GM23338 (cell line): ENCODE measurements at places on chromosomes 3 and 15. TPM values are rescaled to one million over a fixed set of nuclear protein-coding genes. Genes with fewer than 3 reads are reported as not detected.
A peak's percentile ranks its signal among the peaks of the same experiment; 100 is the strongest.

- no peak for DNase-seq
- H3K4me3 ChIP-seq: no peak overlapping the region
- H3K4me1 ChIP-seq: peaks cover 56% of the 10 kb centered on the region
- H3K36me3 ChIP-seq: no peaks in the 10 kb centered on the region
- H3K27ac ChIP-seq: no peak overlapping the region
Measured at GRCh38 chr15:73924171-73924921, 1.9 kb upstream of the LOXL1 start.

- no peak for DNase-seq
- H3K27ac ChIP-seq: no peak overlapping the region
- H3K4me1 ChIP-seq: no peaks in the 10 kb centered on the region
- H3K27me3 ChIP-seq: no peaks in the 10 kb centered on the region
Measured at GRCh38 chr3:10889206-10889960, 73.4 kb downstream of the SLC6A11 start.

- no peaks in the 10 kb centered on the region for H3K36me3 ChIP-seq
- H3K4me3 ChIP-seq: no peak overlapping the region
- peaks cover 4% of the 10 kb centered on the region; the same call in 1 of the 2 replicates for H3K4me1 ChIP-seq
- no peaks in the 10 kb centered on the region for H3K27me3 ChIP-seq
Measured at GRCh38 chr3:17357035-17357710, 385.3 kb downstream of the TBC1D5 start.

GRCh38 chr3:151796105-151796680, 17.7 kb upstream of the AADAC start:
- no peaks in the 10 kb centered on the region for H3K4me1 ChIP-seq
- H3K27ac ChIP-seq: no peak overlapping the region
- no peaks in the 10 kb centered on the region for H3K36me3 ChIP-seq
- no peaks in the 10 kb centered on the region for H3K27me3 ChIP-seq
- DNase-seq: no peak

GRCh38 chr3:71955240-71956068, 170.5 kb upstream of the PROK2 start:
- DNase-seq: peak; percentile 84
- no peak overlapping the region for H3K4me3 ChIP-seq
- no peaks in the 10 kb centered on the region for H3K27me3 ChIP-seq
- no peak overlapping the region for H3K27ac ChIP-seq
- peaks cover 14% of the 10 kb centered on the region for H3K4me1 ChIP-seq

DNA sequence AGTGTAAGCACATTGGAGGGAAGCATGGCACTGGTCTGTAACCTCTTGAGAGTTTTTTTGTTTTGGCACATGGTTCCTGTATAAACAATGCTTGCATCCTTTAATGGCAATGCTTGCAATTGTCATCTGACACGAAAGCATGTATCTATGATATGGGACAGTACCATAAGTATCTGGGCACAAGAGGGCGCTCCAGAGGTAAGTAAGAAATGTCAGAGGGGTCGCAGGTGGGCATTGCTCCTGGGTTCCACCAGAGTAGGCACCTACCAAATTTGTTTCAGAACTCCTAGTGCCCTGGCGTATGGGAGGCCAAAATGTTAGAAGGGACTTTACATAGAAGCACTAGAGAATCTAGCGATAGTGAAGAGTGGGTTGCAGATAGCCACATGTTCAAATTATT, 58.7 kb upstream of the BCHE start:
- peaks cover 22% of the 10 kb centered on the region; the same call in 1 of the 2 replicates for H3K4me1 ChIP-seq
- H3K4me3 ChIP-seq: no peak overlapping the region
- H3K36me3 ChIP-seq: no peaks in the 10 kb centered on the region
- H3K27me3 ChIP-seq: no peaks in the 10 kb centered on the region

DNA sequence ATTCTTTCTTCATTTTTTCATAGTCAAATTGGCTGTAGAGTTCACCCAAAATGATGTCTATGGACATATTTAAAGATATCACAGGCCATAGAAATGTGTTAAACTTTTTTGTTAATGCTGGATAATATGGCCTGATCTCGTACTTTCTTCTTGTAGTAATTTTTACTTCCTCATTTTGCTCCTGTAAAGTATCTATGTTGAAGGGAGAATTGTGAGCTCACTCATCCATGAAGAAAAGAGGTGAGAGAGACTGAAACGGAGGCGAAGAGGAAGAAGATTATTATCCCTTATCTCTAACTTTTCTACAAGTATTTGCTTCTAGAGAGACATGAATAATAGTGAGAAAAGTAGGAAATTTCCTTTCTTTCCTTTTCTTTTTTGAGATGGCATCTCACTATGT, 613.8 kb upstream of the TBL1XR1 start:
- H3K36me3 ChIP-seq: no peaks in the 10 kb centered on the region
- no peaks in the 10 kb centered on the region for H3K27me3 ChIP-seq

- H3K27me3 ChIP-seq: no peaks in the 10 kb centered on the region
- H3K4me1 ChIP-seq: peaks cover 13% of the 10 kb centered on the region
- no peak overlapping the region for H3K27ac ChIP-seq
- H3K36me3 ChIP-seq: no peaks in the 10 kb centered on the region
Measured at GRCh38 chr15:55343168-55343567, 24.1 kb downstream of the PIGB start.

DNA sequence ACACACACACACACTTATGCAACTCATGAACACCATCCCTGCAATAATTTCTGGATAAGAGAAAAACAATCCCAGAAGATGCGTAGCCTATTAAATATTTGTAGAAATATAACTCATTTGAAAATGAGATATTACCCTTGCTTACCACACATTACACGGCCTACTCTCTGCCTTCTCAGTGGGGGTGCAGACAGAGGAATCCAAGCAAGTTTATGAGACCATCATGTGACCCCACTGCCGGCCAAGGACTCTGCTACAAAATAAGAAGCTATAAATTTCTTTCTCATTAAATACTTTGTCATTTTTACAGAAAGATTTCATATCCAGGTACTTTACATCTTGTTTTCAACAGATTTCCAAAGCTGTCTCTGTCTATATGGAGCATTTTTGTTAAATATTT, 286.3 kb downstream of the ZNF385D start:
- H3K27ac ChIP-seq: no peak overlapping the region
- no peaks in the 10 kb centered on the region for H3K4me1 ChIP-seq
- no peaks in the 10 kb centered on the region for H3K27me3 ChIP-seq
- no peak overlapping the region for H3K4me3 ChIP-seq
- H3K36me3 ChIP-seq: no peaks in the 10 kb centered on the region
- DNase-seq: no peak

DNA sequence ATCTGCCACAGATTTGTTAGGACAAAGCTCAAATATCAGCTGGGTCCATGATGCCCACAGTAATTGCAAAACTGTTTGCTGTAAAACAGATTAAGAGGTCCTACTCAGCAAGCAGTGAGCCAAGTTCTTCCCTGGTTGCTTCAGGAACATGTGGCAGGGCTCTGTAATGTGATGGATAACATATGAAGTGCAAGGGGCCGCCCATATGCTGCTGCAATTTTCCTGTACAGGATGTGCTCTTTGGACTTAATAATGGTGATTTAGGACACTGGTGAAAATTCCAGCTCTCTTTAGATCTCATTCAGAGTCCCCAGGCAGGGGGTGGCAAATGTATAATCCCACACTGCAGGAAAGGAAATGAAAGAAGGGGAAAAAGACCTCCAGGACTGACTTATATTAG, 289.4 kb downstream of the LSAMP start:
- H3K36me3 ChIP-seq: no peaks in the 10 kb centered on the region
- no peak for DNase-seq
- no peaks in the 10 kb centered on the region for H3K27me3 ChIP-seq
- H3K27ac ChIP-seq: no peak overlapping the region

GRCh38 chr15:27486683-27487647, 516.0 kb downstream of the GABRG3 start:
- no peaks in the 10 kb centered on the region for H3K27me3 ChIP-seq
- no peak overlapping the region for H3K4me3 ChIP-seq
- H3K4me1 ChIP-seq: peaks cover 26% of the 10 kb centered on the region
- no peak for DNase-seq
- H3K36me3 ChIP-seq: no peaks in the 10 kb centered on the region

DNA sequence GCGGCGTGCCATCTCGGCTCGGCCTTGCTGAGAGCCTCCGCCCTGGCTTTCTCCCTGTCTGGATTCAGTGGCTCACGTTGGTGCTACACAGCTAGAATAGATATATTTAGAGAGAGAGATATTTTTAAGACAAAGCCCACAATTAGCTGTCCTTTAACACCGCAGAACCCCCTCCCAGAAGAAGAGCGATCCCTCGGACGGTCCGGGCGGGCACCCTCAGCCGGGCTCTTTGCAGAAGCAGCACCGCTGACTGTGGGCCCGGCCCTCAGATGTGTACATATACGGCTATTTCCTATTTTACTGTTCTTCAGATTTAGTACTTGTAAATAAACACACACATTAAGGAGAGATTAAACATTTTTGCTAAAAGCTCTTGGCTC, 54.1 kb downstream of the PLXNA1 start:
- no peak for DNase-seq
- no peak overlapping the region for H3K4me3 ChIP-seq
- no peak overlapping the region for H3K27ac ChIP-seq
- H3K4me1 ChIP-seq: no peaks in the 10 kb centered on the region
- H3K27me3 ChIP-seq: no peaks in the 10 kb centered on the region

- no peaks in the 10 kb centered on the region for H3K27me3 ChIP-seq
- DNase-seq: no peak
- H3K4me3 ChIP-seq: no peak overlapping the region
- H3K36me3 ChIP-seq: no peaks in the 10 kb centered on the region
- no peaks in the 10 kb centered on the region for H3K4me1 ChIP-seq
Measured at GRCh38 chr15:69668039-69668705, 215.6 kb downstream of the RPLP1 start.

DNA sequence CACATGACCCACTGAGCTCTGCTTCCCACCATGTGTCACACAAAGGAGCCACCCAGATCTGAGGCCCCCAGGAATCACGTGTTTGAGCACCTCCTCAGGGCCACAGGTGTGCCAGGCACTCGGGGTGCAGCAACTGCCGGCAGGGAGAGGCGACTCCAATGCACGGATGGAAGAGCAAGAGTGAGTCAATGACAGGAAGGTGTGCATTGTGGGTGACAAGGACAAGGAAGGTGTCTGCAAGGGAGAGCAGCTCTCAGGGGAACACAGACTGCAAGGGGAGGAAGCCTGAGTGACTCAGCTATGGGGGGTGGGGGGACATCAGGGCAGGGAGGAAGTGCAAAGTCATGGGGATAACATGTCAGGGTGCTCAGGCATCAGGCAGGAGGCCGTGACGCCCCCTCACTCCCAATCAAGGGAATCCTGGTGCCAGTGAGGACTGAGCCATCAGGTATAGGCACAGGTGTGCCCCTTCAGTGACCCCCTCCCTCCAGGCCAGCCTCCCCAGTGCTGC, 67.4 kb downstream of the NUP210 start:
- DNase-seq: no peak
- peaks cover 28% of the 10 kb centered on the region for H3K4me1 ChIP-seq
- no peak overlapping the region for H3K4me3 ChIP-seq

GRCh38 chr15:59595434-59595915, 16.1 kb upstream of the GCNT3 start:
- no peak overlapping the region for H3K27ac ChIP-seq
- no peaks in the 10 kb centered on the region for H3K36me3 ChIP-seq
- no peak overlapping the region for H3K4me3 ChIP-seq
- H3K4me1 ChIP-seq: no peaks in the 10 kb centered on the region

- peaks cover 12% of the 10 kb centered on the region; the same call in 1 of the 2 replicates for H3K36me3 ChIP-seq
- peaks cover 32% of the 10 kb centered on the region for H3K27me3 ChIP-seq
- H3K4me3 ChIP-seq: peak overlapping the region; percentile 94
- DNase-seq: peak; percentile 73
- H3K4me1 ChIP-seq: peaks cover 8% of the 10 kb centered on the region; the same call in 1 of the 2 replicates
Measured at GRCh38 chr3:100709842-100710260, 557 bp downstream of the TFG start.

The CDHR4 gene
- 0.26 and 0.28 TPM in 2 replicates for polyA plus RNA-seq

The CFAP100 gene
- polyA plus RNA-seq: not detected in 2 replicates

The C3orf20 gene
- not detected in 2 replicates for polyA plus RNA-seq

The SENP8 gene
- 2.8 and 3.1 TPM in 2 replicates for polyA plus RNA-seq

The RAB27A gene
- polyA plus RNA-seq: 2.8 and 3.2 TPM in 2 replicates

The HESX1 gene
- polyA plus RNA-seq: 55.6 and 56.7 TPM in 2 replicates

The TGM4 gene
- not detected in 2 replicates for polyA plus RNA-seq

The SLC2A2 gene
- not detected in 2 replicates for polyA plus RNA-seq

The PLSCR4 gene
- 1.4 and 2.9 TPM in 2 replicates for polyA plus RNA-seq

The LCTL gene
- polyA plus RNA-seq: 2.3 and 3.2 TPM in 2 replicates

The TICRR gene
- 10.9 and 11.2 TPM in 2 replicates for polyA plus RNA-seq

The IMPDH2 gene
- 198 and 216 TPM in 2 replicates for polyA plus RNA-seq

The NAALADL2 gene
- polyA plus RNA-seq: 1.2 and 1.6 TPM in 2 replicates

The TRH gene
- polyA plus RNA-seq: 0.10 TPM in 1 of 2 replicates, not detected in the other

The SLC22A13 gene
- 0.13 and 0.26 TPM in 2 replicates for polyA plus RNA-seq

The MYL3 gene
- 1.0 TPM in 1 of 2 replicates, not detected in the other for polyA plus RNA-seq

The MCF2L2 gene
- 4.1 and 6.7 TPM in 2 replicates for polyA plus RNA-seq

The UROC1 gene
- polyA plus RNA-seq: not detected in 2 replicates
